ENCODE measurements at places on chromosomes 1 and 21.

- no peak for DNase-seq
Observed at GRCh38 chr21:26840912-26841311, 4.3 kb downstream of the ADAMTS1 start.

- no peak for DNase-seq
Observed at GRCh38 chr1:150999051-150999674, 7.5 kb downstream of the MINDY1 start.

- no peak for DNase-seq
Observed at GRCh38 chr1:245678860-245679411, 524.2 kb downstream of the KIF26B start.

DNA sequence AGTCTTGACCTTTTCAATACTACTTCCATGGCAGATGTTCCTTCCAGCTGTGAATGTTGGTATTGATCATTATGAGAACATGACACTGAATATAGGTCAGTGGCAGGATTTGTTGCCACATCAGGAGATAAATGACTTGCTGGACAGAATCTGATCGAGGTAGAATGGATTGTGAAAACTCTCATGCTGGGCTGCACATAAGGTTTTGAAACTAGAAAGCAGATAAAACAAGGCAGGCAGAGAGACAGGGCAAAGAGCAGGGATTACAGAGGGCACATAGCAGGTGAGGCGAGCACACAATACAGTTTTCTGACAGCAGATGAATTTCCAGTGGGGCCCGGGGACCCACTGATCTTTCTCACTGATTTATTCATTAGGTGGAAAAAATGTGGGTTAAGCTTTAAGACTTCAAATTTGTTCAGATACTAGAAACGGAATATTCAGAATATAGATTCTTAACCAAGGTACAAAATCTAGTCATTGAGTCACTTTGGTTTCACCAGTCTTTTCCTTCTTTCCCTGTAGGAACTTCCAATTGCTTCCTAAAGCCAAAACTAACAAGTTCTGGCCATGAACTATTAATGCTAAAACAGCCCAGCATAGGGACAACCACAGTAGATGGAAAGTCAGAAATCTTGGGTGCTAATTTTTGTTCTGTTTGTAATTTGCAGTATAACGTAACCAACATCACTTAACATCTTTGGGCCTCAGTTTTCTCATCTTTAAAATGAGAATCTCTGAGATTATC, 296.0 kb upstream of the PTBP2 start:
- no peak for DNase-seq

DNA sequence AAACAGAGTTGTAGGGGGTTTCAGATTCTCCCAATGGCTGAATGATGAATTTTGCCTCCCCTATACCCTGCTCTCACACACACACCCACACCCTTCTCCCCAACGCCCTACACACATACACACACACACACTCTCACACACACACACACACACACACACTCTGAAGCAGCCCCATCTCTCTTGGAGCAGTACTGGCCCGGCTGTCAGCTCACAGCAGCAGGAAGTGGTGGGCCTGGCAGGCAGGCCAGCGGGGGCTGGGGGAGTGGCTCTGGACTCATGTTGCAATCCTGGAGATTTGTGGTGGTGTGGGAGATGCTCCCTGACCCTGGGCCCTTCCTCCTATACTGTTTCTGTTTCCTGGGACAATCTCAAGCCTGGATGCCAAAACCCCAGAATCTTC, 2.2 kb downstream of the IKBKE start:
- peak; percentile 81 for DNase-seq

GRCh38 chr1:23394684-23395083, 25.0 kb upstream of the ZNF436 start:
- no peak for DNase-seq

- no peak for DNase-seq
Observed at GRCh38 chr1:32806910-32807523, 10.1 kb downstream of the YARS1 start.

- no peak for DNase-seq
Observed at GRCh38 chr1:212686591-212686990, 13.0 kb downstream of the BATF3 start.

DNA sequence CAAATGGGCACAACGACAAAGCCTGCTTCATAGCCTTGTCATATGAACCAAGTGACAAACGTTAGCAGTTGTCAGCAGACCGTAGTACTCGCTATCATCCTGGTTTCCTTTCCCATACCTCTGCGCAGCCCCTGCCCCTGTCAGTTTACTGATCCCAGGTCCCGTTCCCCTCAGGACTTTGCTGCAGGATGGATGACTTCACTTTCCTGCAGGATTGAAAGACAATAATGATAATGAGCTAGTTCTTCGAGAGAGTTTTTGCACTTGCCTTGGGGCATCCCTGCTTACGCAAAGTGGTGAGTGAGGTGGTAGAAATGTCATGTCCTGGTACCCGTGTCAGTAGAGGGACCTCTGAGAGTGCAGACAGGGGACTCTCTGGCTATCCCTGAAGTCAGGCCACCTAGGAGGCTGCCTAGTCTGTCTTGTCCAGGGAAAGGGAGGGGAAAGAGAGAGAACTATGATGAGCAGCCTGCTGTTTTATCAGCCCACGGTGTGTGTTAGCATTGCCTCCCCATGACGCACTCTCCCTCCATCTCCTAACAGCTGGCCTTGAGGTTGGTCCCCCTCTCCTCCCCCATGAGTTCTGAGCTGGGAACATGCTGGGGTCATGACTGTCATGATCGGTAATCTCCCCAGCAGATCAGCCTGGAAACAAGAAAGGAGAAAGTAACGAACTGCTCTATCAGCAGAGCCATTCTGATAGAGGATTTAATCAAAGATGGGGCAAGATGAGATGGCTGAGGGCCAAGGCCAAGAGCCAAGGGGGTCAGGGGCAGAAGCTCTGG, 53.7 kb downstream of the ELK4 start:
- no peak for DNase-seq

DNA sequence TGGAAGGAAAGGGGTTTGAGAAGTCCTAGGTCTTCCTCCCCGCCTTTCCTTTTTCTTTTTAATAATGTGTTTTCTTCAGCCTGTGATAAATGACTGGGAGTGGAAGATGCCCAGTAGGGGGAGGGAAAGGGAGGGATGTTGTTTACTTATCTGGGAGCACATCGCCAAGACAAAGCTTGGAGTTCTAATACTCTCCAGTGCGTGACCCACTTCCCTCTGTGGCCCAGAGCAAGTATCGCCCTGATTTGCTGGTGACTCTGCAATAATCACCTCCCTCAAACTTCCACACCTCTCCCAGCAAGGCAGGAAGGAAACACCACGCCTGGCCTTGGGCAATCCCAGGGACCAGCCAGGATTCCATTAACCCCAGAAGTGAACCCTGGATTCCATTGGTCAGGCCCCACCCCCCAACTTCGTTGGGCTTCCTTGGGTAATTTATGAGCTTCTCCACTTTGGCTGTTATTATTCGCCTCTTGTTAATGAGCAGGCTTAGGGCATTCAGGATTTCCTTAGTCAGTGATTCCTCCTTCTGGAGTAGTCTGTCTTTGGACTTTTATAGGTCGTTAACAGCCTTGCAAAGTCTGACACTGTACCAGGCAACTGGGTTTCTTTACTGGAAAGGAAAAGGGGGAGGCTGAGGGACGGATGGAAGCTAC, 24.3 kb upstream of the GRHL3 start:
- no peak for DNase-seq
